Activated CD8-positive, alpha-beta memory T cell treated with anti-CD3 and anti-CD28 coated beads for 1 hour (primary cell): ENCODE measurements at places on chromosomes 1 and 21.

DNA sequence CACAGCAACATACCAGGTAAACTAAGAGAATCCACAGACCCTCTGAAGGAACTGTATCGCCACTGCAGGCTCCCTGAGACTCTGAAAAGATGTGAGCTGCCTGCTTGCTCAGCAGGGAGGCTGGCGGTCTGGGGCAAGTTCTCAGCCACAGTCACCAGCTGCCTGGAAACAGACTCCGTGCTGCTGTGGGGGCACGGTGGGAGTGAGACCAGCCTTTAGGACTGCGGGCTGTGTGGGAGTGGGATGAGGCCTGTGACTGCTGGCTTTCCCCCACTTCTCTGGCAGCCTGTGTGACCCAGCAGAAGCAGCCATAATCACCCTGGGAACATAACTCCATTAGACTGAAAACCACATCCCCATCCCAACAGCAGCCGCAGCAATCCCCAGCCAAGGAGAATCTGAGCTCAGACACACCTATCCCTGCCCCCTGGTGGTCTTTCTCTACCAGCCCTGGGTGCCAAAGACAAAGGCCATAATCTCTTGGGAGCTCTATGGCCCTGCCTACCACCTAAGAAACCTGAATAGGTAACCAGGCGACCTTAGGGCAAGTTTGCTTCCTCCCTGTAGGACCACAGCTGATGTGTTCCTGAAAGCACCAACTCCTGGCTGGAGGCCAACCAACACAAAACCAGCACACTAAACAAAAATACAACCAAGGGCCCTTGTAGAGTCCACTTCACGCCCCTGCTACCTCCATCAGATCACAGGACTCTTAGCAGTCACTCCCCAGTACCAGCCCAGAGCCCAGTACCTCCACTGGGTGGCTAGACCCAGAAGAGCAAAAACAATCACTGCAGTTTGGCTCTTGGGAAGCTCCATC, 151.5 kb downstream of the SMYD3 start:
- no peak for DNase-seq

DNA sequence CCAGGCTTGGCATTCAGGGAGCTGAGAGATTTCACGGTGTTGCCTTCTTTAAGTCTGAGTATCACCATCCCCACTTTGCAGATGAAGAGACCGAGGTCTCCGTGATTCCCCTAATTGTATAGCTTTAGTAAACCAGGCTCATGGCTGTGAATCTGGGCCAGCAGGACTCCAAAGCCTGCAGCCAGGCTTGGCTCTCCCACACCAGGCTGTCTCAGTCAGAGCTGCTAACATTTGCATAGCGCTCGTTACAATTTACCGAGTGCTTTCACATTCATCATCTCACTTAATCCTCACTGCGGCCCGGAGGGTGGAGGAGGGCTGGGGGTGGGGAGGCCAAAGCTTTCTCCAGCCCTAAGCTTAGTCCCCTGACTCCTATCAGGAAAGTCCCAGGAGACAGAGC, 11.7 kb downstream of the C1orf94 start:
- no peak for DNase-seq

DNA sequence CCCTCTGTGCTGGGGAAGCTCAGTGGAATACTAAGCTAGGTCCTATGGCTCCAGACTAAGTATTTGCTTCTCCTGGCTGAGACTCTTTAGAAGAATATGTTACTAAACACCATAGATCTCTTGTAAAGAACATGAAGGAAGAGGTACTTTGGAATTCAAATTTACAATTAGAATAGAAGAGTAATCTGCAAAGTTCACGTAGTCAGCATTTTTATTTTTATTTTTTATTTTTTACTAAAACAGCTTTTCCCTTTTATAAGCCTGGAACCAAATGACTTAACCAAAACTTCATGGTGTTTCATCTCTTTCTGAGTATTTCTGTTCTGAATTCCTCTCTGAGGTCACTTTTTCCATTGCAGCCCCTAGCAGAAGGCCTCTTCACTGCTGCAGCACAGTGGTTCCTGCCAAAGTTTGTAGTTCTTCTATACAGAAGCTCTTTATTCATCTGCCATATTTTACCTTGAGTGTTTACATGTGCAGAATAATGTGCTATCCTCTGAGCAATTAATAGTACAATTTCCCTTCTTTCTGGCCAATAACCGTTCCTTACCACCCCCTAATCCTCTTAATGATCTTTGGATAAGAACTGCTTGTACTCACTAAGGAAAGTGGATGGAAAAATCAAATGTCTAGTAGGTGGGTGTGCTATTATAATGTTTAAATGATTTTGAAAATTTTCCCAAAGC, 27.2 kb downstream of the TSEN15 start:
- no peak for DNase-seq

- DNase-seq, result no peak
Measured at GRCh38 chr1:20634594-20635084, 1.4 kb downstream of the PINK1 start.

- DNase-seq, result no peak
Measured at GRCh38 chr1:42747125-42747524, 7.1 kb upstream of the CLDN19 start.
